Large intestine (tissue), 12 donors: ENCODE measurements at places on chromosomes 11 and 22. TPM values are rescaled to one million over a fixed set of nuclear protein-coding genes. Genes with fewer than 3 reads are reported as not detected.

Gene CHADL
- 2.4 TPM for polyA plus RNA-seq

Gene TNNT3
- 11.9 TPM for polyA plus RNA-seq

Gene KRTAP5-2
- 0.42 TPM for polyA plus RNA-seq

Gene MPZL3
- polyA plus RNA-seq, result 16.7 TPM

GRCh38 chr11:79506734-79507344 lies 66.0 kb upstream of the TENM4 start:
- DNase-seq, result peak; percentile 40

DNA sequence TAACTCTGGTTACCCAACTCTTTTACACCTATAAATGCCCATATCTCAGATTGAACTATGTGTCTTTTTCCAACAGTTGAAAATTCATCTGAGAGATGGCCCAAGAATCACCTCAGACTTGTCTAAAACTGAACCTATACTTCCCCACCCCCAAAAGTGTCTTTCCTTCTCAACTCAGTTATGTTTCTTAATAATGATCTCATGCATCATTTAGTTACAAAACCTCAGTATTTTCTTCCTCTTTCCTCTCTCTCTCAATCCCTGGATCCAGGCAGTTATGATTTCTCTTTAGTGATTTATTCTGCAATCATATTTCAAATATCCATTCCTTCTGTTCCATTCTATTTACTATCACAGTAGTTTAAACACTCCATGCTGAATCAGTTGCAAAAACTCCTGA lies 32.3 kb upstream of the ADSL start:
- no peak for DNase-seq

GRCh38 chr11:84289381-84289906 lies 1003.3 kb upstream of the CCDC90B start:
- DNase-seq, result no peak

DNA sequence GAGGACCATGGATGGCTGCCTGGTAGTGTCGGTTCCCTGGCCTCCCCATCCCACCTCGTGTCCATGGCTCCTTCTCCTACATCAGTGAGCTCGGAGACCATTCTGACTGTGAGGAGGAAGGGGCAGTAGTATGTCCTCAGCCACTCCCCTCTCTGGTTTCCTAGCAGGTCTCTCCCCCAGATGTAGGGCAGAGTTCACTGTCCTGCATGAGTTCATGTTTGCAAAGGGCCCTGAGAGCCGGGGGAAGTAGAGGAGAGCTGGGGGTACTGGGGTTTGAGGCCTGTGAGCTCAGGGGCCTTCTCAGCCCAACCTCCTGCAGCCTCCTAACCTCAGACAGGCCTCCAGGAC lies 18.4 kb upstream of the ST3GAL4 start:
- no peak for DNase-seq

DNA sequence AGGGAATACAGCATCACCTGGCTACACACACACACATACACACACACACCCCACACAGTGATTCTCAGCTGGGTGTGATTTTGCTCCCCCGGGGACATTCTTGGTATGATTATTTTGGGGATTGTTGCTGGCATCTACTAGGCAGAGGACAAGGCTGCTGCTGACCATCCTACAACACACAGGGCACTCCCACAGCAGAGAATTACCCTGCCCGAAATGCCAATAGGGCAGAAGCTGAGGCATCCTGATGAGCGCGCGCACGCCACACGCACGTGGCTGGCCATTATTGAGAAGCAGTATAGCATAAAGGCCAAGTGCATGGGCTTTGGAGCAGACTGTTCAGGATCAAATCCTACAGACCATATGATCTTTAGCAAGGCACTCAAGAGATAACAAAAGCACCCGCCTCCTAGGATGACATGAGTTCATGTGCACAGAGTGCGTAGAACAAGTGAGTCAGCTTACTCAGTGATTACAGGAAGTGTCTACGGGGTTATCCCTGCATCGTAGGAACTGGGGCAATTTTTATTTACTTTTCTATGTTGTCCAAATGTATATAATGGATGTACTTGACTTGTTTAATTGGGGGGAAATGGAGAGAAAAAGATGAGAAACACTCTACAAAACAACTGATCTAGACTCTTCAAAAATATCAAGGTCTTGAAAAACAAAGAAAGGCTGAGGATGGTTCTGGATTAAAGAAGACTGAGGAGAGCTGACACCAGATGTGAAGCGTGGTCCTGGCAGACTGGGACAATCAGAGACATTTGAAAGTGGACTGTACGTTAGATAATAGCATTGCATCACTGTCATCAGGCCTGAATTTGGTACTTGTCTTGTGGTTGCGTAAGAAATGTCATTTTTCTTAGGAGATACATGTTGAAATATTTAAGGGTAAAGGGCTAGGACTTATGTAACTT lies 7.2 kb upstream of the EHD1 start:
- peak; percentile 95 for DNase-seq

- DNase-seq, result no peak
Observed at GRCh38 chr11:66864172-66864901, 7.5 kb downstream of the LRFN4 start.

DNA sequence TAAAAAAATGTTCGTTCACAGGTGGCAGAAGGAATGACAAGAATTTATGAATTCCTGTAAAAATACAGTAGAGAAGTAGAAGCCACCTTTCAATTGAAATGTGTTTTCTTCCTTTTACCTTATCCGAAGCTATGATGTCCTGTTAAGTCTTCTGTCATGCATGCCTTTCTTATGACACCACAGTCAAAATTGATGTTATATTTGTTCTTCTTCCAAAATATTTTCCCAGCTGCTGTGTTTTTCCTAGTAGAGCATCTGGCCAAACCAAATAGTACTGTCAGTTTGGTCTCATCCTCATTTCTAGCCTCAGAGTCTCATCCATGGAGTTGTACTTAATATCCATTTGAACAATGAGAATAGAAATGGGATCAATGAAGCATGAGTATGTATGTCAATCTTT lies 206.1 kb downstream of the PGR start:
- DNase-seq, result no peak

- DNase-seq, result peak; percentile 10
Observed at GRCh38 chr22:22558972-22559603, at the start of gene PRAME. PRAME (minus strand) TSS chr22:22559265; CDS start chr22:22556832, 2,433 bp downstream.

- DNase-seq, result no peak
Observed at GRCh38 chr11:130237282-130238006, 77.3 kb downstream of the ZBTB44 start.

- DNase-seq, result no peak
Observed at GRCh38 chr11:86724137-86724536, 51.7 kb upstream of the ME3 start.

DNA sequence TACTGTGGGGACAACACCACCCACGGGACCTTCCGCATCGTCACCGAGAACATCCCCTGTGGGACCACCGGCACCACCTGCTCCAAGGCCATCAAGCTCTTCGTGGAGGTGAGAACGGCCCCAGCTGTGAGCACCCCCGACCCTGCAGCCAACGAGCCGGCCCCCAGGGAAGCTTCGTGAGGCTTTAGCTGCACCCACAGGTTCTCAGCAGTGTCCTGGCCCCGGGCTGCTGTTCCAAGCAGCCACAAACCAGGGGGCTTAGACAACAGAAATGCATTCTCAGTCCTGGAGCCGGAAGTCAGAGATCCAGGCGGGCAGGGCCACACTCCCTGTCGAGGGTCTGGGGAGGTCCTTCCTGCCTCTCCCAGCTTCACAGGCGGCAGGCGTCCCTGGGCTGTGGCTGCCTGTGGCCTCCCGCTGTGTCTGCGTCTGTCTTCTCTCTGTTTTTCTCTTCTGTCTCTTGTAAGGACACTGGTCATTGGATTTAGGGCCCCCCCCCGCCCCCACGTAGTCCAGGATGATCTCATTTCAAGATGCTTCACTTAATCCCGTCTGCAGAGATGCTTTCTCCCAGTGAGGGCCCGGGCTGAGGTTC lies 12.5 kb downstream of the MUC5B start:
- no peak for DNase-seq
